Memory B cell (primary cell): ENCODE measurements at places on chromosomes 7 and 10.

GRCh38 chr7:133233142-133233541 is 19.7 kb upstream of the EXOC4 start:
- H3K27me3 ChIP-seq, result peaks cover 17% of the 10 kb centered on the region
- no peak overlapping the region for H3K4me3 ChIP-seq
- H3K4me1 ChIP-seq, result no peaks in the 10 kb centered on the region
- no peaks in the 10 kb centered on the region for H3K36me3 ChIP-seq
- H3K27ac ChIP-seq, result no peak overlapping the region
- no peak for DNase-seq

DNA sequence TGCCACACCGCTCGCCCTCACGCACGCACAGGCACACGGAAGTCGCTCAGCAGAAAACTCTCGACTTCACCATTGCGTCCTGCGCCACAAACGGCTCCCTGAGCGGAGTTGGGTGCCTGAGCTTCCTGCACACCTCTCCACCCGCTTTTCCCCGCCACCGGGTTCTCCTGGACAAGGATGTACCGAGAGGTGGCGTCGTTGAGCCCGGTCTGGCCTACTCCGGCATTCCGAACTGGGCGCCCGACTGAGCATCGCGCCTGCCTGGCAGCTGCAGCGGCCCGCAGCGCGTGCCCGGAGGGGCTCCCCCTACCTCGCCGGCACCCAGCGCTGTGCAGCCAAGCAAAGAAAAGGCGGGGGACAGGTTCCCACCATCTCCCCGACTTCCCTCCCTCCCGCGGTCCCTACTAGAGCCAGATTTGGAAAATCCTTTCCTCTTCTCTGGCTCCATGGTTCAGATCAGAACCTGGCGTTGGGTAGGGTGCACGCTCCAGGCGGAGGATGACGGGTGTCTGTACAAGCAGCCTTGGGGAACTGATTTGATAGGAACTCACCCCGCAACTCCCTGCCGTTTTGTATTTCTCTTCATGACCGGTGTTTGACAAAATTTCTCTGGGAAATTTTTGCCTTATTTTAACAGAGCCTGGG is 1.7 kb downstream of the SORCS3 start:
- H3K27me3 ChIP-seq, result peaks cover 27% of the 10 kb centered on the region
- H3K4me3 ChIP-seq, result no peak overlapping the region
- no peaks in the 10 kb centered on the region for H3K36me3 ChIP-seq
- H3K27ac ChIP-seq, result no peak overlapping the region

GRCh38 chr10:21194510-21194993 is 297.4 kb upstream of the NEBL start:
- H3K27me3 ChIP-seq, result peaks cover 3% of the 10 kb centered on the region
- H3K36me3 ChIP-seq, result no peaks in the 10 kb centered on the region
- no peak overlapping the region for H3K27ac ChIP-seq
- no peaks in the 10 kb centered on the region for H3K4me1 ChIP-seq

DNA sequence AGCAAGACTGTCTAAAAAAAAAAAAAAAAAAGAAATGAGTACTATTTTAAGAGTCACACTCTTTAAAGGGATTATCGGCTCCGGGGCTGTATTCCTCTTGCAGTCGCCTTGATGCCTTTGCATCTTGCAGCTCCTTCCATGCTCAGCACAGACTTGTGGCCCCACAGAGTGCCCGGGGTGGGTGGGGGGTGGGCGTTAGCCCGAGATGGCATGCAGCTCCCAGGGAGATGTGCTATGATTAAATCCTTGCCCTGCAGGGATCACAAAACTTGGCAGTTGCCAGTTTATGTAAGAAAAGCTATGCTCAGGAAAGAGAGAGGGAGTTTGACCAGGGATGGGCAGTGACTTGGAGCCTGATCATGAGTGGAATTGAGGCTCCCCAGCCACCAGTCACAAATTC is 81.9 kb downstream of the CCDC3 start:
- H3K4me1 ChIP-seq, result no peaks in the 10 kb centered on the region
- H3K27me3 ChIP-seq, result peaks cover 6% of the 10 kb centered on the region
- no peaks in the 10 kb centered on the region for H3K36me3 ChIP-seq
- no peak for DNase-seq
- H3K27ac ChIP-seq, result no peak overlapping the region
- no peak overlapping the region for H3K4me3 ChIP-seq

DNA sequence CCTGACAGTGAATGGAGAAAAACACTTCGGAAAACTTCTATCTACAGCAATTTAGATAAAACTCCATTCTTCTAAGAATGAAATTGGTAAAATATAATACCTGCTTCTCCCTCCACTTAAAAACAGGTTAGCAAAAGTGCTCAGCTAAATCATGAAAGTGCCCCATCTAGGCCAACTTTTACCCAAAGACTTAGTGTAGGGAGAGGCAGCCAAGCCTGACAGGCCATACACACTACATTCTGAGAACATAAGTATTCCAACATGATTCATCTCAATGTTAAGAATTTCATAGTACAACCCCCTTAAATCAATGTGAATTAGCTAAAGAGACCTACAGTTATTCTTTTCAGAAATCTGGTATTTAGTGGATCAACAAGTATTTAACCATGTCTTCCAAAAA is 7.2 kb downstream of the FAM3C start:
- peaks cover 17% of the 10 kb centered on the region for H3K36me3 ChIP-seq
- H3K27me3 ChIP-seq, result no peaks in the 10 kb centered on the region
- peaks cover 55% of the 10 kb centered on the region for H3K4me1 ChIP-seq
- H3K27ac ChIP-seq, result peak overlapping the region; percentile 97
- DNase-seq, result no peak
- H3K4me3 ChIP-seq, result peak overlapping the region; percentile 37

DNA sequence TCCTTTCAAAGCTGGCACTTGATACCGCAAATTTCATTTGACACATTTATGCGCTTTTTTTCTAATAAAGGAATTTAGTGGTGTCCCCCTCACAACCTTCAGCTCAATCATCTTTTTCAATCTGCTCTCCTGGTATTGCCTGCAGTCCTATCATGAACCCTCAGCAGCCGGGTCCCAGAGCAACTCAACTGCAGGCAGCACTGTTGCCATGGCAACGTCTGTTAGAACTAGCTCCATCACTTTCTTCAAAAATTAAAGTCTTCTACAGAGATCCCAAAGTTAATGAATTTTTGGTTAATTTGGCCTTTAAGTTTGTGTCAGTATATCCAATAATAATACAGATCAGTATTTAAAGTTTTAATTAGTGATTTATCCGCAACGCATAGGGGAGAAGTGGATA is 136.1 kb upstream of the TARP start:
- H3K27me3 ChIP-seq, result peaks cover 2% of the 10 kb centered on the region
- DNase-seq, result no peak
- H3K4me1 ChIP-seq, result peaks cover 22% of the 10 kb centered on the region
- no peak overlapping the region for H3K27ac ChIP-seq
- no peak overlapping the region for H3K4me3 ChIP-seq

DNA sequence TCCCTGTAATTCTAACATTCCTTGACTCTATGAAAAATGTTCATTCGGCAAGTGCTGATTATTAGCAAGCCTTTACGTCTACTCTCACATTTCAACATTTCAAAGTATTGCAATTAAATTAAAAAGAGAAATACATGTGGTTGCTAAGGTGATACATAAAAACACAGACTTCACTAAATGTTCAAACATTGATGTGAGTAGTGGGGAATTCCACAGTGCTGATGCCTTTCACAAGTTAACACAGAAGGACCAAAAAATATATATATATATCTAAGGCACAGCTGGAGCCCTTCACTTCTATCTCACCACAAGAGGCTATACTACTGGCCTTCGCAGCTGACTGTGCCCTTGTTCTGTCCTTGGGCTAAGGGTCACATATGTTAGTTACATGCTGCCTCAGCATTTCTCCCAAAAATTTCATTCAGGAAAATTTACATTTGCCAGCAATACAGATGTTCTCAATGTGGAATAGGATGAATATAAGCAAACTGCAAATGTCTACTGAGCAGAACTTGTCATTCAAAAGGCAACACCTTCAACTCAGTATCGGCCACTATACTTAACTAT is 13.9 kb downstream of the CTTNBP2 start:
- H3K4me1 ChIP-seq, result no peaks in the 10 kb centered on the region
- DNase-seq, result no peak
- no peak overlapping the region for H3K4me3 ChIP-seq
- no peak overlapping the region for H3K27ac ChIP-seq
- no peaks in the 10 kb centered on the region for H3K36me3 ChIP-seq

- no peaks in the 10 kb centered on the region for H3K4me1 ChIP-seq
- no peaks in the 10 kb centered on the region for H3K27me3 ChIP-seq
- DNase-seq, result no peak
- H3K27ac ChIP-seq, result no peak overlapping the region
Measured at GRCh38 chr7:68699090-68699711, 899.1 kb upstream of the AUTS2 start.

- no peaks in the 10 kb centered on the region for H3K36me3 ChIP-seq
- DNase-seq, result no peak
- no peak overlapping the region for H3K27ac ChIP-seq
Measured at GRCh38 chr7:2444476-2444875, 31.7 kb downstream of the GRIFIN start.

GRCh38 chr7:138575897-138576428 is 115.9 kb downstream of the TRIM24 start:
- no peaks in the 10 kb centered on the region for H3K4me1 ChIP-seq
- peaks cover 46% of the 10 kb centered on the region for H3K36me3 ChIP-seq
- no peaks in the 10 kb centered on the region for H3K27me3 ChIP-seq
- H3K27ac ChIP-seq, result no peak overlapping the region
- H3K4me3 ChIP-seq, result no peak overlapping the region

DNA sequence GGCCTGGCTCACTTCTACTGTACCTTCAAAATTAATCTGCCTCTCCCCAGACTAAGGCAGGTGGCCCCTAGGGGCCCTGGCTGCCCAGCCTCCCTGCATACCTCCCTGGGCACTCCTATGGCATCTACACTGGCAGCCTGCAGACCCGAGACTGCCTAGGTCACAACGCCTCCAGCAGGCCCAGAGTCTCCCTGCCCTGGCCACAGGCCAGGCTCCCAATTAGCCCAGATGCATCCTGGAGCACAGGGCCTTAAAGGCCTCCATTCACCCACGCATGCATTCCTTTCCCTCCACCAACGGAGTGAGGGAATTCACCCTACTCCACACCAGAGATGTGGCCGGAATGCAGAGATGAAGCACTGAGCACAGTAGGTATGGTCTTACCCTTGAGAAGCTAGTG is 1.9 kb downstream of the CHAT start:
- H3K4me1 ChIP-seq, result peaks cover 3% of the 10 kb centered on the region
- H3K4me3 ChIP-seq, result no peak overlapping the region
- no peak for DNase-seq
- H3K27ac ChIP-seq, result no peak overlapping the region
- peaks cover 2% of the 10 kb centered on the region for H3K36me3 ChIP-seq

DNA sequence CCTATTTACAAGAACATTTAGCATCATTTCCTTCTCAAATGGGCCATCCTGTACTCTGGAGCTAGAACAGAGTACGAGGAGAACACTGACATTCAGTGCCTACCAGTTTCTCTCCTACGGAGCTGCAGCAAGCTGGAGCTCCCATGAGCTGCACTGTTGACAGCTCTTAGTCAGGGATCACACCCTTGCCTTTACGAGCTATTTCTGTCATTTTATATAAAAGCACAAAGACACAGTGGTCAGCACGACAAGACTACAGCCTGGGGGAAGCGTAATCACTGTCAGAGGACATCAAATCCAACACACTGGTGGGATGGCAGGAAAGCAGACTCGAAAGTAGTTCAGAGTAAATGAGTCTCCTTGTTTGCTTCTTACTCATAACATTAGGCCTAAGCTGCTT is 2.7 kb downstream of the CDCA7L start:
- DNase-seq, result no peak
- peaks cover 52% of the 10 kb centered on the region for H3K4me1 ChIP-seq
- H3K36me3 ChIP-seq, result peaks cover 2% of the 10 kb centered on the region
- H3K27ac ChIP-seq, result peak overlapping the region; percentile 60

DNA sequence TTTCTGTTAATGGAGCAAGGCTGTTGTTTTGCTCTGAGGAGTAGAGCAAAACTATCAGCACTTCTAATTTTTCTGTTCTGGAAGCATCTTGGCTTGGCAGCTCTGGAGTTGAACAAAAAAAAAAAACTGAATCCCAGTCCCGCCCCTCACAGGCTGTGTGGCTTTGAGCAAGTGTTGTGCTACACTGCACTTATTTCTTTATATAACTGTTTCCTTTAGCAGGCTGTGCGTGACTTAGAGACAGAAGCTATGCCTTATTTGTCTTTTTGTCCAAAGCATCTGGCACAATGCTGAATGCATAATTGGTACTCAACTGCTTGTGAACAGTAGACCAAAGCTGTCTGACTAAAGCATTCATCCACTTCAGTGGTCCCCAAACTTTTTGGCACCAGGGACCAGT is 96.1 kb downstream of the AMPH start:
- H3K4me1 ChIP-seq, result peaks cover 4% of the 10 kb centered on the region
- H3K27ac ChIP-seq, result no peak overlapping the region

GRCh38 chr10:54503863-54504262 is 297.2 kb downstream of the PCDH15 start:
- no peak overlapping the region for H3K27ac ChIP-seq
- H3K27me3 ChIP-seq, result no peaks in the 10 kb centered on the region
- H3K4me3 ChIP-seq, result no peak overlapping the region
- DNase-seq, result no peak

DNA sequence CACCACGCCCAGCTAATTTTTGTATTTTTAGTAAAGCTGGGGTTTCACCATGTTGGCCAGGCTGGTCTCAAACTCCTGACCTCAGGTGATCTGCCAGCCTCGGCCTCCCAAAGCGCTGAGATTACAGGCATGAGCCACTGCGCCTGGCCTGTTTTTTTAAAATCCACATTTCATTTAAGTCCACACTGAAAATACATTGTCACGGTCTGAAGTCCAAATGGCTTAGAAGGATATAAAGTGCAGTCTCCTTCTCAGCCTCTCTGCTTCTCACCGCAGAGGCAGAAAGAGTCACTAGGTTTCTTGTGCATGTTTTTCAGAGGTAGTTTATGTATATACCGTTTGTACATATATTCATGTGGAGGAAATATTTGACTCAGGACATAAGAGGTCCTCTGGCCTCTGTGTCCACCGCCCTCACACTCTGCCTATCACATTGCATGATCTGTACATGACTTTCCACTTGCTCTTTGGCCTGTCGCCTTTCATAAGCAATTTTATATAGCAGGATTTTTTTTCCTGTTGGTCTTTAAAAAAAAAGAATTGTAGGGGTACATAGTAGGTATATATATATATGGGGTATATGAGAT is 42.9 kb downstream of the BLNK start:
- H3K4me1 ChIP-seq, result peaks cover 16% of the 10 kb centered on the region
- no peak overlapping the region for H3K4me3 ChIP-seq
- no peak overlapping the region for H3K27ac ChIP-seq
- DNase-seq, result no peak
- no peaks in the 10 kb centered on the region for H3K27me3 ChIP-seq

- H3K4me3 ChIP-seq, result no peak overlapping the region
- H3K4me1 ChIP-seq, result peaks cover 4% of the 10 kb centered on the region
- DNase-seq, result no peak
- H3K36me3 ChIP-seq, result no peaks in the 10 kb centered on the region
- no peaks in the 10 kb centered on the region for H3K27me3 ChIP-seq
Measured at GRCh38 chr7:90187507-90188050, 24.0 kb upstream of the STEAP2 start.
